ENCODE measurements at places on chromosomes 4 and X.

DNA sequence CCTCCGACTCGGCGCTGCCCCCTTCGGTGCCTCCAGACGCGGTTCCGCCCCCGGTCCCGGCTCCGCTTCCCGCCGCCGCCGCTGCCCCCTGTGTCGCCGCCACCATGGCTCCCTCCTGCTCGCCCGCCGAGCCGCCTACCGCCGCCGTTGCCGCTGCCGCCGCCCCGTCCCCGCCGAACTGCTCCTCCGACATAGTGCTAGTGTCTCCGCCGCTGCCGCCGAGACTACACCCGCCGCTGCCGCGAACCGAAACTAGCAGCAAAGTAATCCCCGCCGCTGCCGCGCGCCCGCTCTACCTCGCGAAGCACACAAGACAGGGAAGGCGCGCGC, 340 bp downstream of the HNRNPD start:
- DNase-seq: no peak

GRCh38 chr4:31595496-31595895, 875.3 kb downstream of the PCDH7 start:
- no peak for DNase-seq

DNA sequence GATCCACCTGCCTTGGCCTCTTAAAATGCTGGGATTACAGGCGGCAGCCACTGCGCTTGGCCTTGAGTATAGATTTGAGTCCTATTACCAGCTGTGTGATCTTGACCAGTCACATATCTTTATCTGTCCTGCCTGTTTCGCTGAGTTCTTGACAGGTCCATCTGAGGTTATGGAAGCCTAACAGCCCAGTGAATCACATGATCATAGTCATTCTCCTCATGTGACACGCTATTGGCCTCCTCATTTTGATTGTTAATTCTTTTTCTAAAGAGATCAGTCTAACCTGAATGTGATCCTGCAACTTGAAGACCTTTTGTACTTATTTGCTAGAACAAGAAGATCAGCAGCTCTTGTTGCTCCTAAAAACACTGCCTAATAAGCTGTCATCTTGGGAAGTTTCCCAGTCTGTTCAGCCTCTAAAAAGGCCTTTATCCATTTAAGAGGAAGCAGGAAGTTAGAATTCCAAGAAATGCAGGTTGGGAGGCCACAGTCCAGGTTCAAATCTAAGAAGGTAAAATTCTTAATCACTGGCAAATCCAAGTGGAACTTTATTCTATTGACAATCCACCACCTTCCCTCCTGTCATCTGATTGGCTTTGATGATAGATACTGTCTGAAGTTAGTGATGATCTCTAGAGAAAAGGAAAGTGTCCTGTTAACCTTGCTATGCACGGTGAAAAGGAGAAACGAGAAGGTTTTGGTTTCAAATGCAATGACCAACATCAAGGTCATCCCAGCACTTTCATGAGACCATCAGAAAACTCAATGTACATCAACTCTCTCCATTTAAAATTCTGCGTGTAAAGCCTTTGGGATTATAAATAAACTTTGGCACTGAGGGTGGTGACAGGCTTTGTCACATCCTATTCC, 86.9 kb downstream of the CHRNA9 start:
- DNase-seq: no peak

DNA sequence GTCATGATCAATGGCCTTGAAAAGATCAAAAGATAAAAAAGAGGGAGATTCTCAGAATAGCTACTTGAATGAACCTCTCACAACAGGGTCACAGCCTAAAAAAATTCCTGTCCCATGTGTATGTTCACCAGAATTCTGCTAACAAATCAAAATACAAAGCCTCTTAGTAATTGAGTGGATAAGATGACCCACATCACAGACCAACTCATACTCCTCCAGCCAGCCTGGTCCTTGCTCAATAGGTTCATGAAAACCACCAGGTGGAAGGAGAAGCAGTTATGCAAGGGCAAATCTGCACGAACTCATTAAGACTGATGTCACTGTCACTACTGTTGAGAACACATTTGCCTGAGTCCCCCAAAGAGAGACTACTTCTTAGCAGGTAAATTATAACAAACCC, 21.5 kb downstream of the WDFY3 start:
- DNase-seq: no peak

GRCh38 chr4:40164459-40164858, 32.4 kb upstream of the RHOH start:
- DNase-seq: no peak

GRCh38 chrX:56793521-56794320, 64.7 kb downstream of the NBDY start:
- DNase-seq: no peak

DNA sequence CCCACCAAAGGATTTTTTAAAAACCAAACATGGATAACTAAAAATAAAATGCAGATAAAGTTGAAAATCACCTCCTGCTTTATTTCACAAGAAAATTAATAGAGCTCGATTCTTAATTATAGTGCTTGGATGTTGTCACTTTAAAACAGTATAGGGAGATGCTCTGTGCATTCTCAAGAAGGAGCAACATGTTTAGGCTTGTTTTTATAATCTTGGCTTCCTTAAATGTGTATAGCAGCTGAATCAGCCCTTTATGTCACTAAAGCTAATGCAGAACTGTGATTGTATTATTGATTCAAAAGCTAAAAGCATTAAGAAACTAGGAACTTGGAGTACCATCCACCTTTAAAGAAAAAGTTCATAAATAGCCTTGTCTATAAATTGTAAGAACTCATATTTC, 12.9 kb downstream of the UTP3 start:
- DNase-seq: no peak

- DNase-seq: no peak
These were observed 2.4 kb upstream of the MBTPS2 start for GRCh38 chrX:21837056-21837455.

GRCh38 chrX:118534716-118535493, 39.3 kb downstream of the DOCK11 start:
- no peak for DNase-seq

DNA sequence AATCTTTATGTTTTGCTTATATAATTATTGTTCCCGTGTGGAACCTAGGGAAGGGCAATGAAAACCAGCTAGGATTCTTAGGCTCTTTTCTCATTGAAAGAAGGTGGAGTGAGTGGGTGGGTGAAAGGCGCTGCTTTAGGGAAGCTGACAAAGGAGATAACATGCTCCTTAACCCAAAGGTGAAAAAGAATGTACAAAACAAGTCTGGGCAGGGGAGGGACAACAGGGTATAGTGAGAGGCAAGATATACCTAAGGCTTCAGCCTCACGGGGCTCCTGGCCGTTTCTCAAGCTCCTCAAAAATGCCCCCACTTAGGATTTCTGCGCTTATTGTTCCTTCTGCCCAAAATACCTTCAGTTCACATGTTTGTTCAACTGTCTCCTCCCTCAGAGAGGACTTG, 1.8 kb downstream of the SH2D1A start:
- no peak for DNase-seq

GRCh38 chrX:130857207-130857606, 45.8 kb downstream of the ENOX2 start:
- DNase-seq: no peak

DNA sequence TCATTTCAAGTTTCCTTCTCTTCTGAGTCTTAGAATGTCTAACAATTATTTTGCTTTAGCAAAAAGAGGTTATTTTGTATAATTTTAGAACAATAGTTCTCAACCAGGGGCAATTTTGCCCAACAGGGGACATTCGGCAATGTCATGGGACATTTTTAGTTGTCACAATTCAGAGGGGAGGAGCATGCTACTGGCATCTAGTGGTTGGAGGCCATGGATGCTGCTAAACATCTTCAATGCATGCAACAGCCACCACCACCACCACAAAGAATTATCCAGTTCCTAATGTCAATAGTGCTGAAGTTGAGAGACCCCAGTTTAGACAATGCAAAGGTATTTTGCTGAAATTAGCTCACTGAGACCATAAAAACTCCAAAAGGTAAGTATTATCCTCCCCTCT, 122.5 kb downstream of the ARHGAP6 start:
- no peak for DNase-seq

GRCh38 chrX:78123190-78123589, 16.3 kb downstream of the TAF9B start:
- DNase-seq: no peak

DNA sequence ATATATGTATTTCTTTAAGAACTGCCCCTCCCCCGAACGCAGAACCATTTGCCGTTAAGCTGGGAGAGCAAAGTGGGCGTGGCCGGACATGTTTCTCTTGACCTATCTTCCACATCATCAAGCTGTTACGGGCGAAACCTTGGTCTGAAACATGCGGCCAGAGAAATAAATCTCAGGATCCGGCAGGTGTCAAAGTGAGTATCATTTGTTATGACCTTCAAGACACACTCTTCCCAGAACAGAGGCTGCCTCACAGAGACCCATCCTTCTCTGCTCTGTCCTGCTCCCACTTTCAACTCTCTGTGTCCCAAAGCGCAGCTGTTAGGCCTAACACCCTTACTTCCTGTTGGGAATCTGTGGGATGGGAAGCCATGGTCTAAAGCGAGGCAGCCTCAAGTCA, at the start of gene MAGEB18:
MAGEB18 (plus strand) TSS at position 70 of the 400 bp plus-strand sequence. CDS start 643 bp downstream, outside the sequence.
- DNase-seq: no peak

DNA sequence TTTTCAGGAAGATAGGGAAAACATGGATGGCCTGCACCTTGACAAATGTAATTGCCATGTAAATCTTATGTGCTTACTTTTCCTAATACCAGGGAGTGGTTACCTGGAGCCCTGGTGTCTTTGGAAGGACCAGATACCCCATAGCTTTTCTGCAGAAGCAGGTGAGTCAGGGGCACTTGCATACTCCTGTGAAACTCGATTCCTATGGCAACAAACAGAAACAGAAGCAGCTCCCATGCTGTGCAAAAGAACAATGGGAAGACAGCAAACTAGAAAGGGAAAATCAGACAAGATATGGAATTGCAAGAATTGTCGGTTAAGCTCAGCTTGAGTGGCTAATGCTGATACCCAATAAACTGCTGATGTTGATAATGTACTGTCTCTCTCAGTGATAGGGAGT, 117.4 kb upstream of the AFF2 start:
- DNase-seq: no peak

DNA sequence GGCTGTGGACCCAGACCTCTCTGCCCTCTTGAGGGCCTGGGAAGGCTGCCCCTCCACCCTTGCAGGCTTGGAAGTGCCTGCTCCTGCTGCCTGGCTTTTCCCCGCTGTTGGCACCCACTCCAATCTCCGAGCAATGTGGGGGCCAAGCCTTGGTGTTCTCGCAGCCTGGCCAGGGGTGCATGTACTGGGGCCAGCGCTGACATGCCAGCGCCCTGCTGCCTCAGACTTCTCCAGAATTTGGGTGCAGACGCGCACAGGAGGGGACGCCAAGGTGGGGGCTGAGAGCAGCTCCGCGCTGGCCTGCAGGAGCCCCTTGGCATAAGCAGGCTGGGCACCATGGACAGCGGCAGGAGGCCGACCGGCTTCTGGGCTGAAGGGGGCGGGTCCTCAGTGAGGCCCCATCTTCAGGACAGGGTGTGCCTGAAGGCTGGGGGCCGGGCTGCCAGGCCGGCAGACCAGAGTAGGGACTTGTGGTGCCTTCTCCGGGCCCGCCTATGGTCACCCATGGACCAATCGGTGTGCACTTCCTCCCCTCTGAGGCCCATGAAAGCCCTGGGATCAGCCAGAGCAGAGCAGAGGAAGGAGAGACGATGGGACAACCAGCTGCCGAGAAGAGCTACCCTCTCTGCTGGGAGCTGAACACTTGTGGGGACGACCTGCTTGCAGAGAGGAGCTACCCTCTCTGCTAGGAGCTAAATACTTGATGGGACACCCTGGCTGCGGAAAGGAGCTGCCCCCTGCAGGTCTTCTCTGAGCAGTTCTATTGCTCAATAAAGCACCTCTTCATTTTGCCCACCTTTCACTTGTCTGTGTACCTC, 118.3 kb downstream of the DNAAF6 start:
- DNase-seq: no peak

DNA sequence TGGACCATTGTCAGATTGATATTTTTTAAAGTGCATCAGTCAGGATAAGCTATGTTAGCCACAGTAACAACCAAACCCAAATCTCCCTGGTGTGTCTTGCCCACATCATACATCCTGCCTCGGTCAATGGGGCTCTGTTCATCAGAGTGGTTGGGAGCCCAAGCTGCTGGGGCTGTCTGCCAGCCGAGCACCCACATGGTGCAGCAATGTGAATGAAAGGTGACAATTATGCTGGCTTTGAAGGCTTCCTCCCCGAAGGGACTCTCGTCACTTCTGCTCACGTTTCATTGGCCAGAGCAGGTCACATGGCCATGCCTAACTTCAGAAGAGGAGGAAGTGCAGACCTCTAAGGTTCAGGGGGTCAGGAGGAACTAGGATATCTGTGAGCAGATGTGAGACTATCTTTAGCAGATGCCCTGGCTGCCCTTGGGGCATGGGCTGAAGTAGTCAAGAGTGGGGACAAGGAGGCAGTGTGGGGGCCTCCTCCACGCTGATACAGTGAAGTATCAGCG, 1.3 kb upstream of the JAKMIP1 start:
- no peak for DNase-seq

GRCh38 chrX:125398959-125399440, 79.3 kb downstream of the TEX13C start:
- DNase-seq: no peak

DNA sequence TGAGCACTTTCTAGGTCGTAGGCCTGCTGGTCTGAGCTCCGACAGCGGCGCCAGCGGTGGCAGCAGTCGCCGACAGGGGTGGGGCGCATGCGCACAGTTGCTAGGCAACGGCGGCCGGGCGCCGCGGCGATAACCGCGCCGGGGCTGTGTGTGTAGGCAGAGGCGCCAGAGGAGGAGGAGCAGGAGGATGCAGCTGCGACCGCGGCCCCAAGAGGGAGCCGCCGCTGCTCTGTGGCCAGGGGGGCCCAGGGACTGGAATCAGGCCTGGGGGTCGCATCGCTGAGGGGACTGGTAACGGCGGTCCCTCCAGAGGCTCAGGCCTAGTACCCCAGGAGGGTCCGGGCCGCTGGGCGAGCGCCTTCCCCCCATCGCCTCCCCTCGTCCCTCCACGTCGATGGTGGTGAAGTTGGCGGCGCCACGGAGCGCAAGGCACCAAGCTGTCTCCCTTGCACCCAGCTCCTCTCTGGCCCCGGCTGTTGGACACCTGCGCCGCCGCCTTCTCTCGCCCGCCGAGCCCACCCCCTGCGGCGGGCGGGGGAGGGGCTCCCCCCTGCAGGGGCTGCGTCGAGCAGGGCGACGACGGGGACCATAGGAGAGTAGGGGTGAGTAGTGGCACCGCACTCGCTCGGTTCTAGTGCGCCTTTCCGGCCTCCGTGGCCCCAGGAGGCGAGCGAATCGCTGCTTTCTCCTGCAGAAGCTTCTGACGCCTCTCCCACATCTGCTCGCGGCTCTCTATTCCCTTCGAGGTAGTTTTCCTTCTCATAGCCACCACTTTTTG, 58.6 kb upstream of the ZC4H2 start:
- peak; percentile 69 for DNase-seq

- DNase-seq: no peak
These were observed 19.4 kb upstream of the SORCS2 start for GRCh38 chr4:7172946-7173345.

- DNase-seq: no peak
These were observed 6.7 kb upstream of the FHIP1A start for GRCh38 chr4:151402145-151402865.

- DNase-seq: no peak
These were observed 314.9 kb upstream of the DIPK2B start for GRCh38 chrX:45515262-45516215.

DNA sequence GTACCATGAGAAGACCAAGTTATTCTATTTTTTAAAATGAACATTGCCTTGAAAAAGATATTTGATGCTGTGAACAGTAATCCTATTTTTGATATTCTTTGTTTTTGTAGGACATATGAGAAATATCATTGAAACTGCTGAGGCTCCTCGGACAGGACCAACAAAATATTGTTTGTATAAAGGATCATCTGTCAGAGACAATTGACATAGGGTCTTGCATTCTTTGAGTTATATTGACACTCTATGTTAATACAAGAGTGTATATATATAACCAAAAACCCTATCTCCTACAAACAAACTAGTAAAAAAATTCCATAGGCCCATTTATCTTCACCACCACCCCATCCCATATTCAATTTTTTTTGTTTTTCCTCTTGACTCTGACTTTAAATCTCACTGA, 222.7 kb downstream of the DACH2 start:
- DNase-seq: no peak

Data from activated CD4-positive, alpha-beta T cell treated with anti-CD3 and anti-CD28 coated beads, Interleukin-2, amount 50 U/mL, for 24 hours (primary cell).